A172 (cell line): ENCODE measurements at places on chromosomes 3 and 15.

GRCh38 chr3:57530071-57530608 is 14.0 kb downstream of the DNAH12 start:
- no peak for DNase-seq

DNA sequence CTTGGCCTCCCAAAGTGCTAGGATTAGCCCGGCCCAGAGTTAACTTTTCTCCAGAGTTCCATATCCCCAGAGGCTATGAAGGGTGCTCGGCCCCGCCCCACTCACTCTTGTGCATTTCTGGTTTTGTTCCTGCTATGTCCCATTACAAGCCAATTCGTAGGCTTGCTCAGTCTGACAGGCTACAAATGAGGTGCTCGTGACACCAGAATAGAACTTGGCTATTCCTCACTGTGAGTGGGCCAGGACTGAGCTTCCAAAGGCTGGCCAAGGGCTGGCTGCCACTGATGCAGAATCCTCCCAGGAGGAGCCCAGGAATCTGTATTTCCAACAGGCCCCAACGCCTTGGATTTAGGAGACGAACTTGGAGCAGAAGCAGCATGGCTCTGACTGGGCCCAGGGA is 282.7 kb upstream of the C2CD4B start:
- no peak for DNase-seq

DNA sequence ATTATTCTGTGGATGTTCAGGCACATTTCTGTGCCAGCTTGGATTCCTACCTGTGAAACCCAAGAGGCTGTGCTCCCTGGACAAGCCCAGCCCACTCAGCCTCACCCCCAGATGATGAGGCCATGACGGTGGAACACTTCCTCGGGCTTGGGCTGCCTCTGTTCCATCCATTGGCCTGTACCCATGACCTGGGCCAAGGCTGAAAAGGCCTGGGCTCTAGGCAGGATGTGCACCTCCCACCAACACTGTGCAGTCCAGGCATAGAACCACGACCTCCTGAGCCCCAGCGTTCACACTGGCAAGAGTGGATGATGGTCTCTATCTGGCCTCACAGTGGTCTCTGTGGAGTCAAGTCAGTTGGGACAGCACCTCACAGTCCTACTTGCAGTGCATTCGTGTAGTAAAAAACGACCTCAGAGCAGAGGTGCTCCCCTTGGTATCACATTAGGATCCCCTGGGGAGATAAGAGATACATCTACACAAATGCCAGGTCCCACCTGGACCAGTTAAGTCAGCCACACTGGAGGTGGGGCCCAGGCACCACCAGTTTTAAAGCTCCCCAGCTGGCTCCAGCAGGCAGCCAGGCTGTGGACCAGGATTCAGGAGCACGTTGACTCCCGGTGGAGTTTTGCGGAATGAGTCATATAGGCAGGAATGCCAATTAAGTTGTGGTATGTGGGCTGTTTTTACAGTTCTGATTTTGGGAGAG is 39.0 kb upstream of the IGF1R start:
- DNase-seq, result peak; percentile 77

DNA sequence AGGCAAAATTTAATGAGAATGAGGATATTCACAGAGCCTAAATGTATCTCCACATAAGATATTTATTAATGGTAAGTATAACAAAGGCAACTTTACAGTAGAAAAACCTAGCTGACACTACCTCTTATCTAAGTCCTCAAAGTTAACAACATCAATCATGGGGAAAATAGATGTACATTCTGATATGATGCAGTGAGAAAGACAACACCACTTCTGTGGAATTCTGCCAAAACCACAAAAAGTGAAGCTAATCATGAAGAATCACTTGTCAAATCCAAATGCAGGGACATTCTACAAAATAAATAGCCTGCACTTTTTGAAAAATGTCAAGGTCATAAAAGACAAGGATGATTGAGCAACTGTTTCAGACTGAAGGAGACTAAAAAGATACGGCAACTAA is 27.5 kb upstream of the EOMES start:
- peak; percentile 36 for DNase-seq

GRCh38 chr15:41018534-41018933 is 65.3 kb downstream of the CHAC1 start:
- no peak for DNase-seq

GRCh38 chr3:37511463-37511920 is 337.1 kb upstream of the LRRFIP2 start:
- DNase-seq, result no peak

- no peak for DNase-seq
These were observed 82.6 kb downstream of the TRANK1 start for GRCh38 chr3:36862076-36862755.

GRCh38 chr3:111859061-111859973 is at the start of gene PHLDB2:
PHLDB2 (plus strand) TSS chr3:111859265; CDS start chr3:111884078, 24,813 bp downstream.
- peak; percentile 61 for DNase-seq

GRCh38 chr3:12957824-12958792 is 115.1 kb downstream of the IQSEC1 start:
- no peak for DNase-seq

- DNase-seq, result no peak
These were observed 4.0 kb downstream of the TLE3 start for GRCh38 chr15:70093481-70094319.

DNA sequence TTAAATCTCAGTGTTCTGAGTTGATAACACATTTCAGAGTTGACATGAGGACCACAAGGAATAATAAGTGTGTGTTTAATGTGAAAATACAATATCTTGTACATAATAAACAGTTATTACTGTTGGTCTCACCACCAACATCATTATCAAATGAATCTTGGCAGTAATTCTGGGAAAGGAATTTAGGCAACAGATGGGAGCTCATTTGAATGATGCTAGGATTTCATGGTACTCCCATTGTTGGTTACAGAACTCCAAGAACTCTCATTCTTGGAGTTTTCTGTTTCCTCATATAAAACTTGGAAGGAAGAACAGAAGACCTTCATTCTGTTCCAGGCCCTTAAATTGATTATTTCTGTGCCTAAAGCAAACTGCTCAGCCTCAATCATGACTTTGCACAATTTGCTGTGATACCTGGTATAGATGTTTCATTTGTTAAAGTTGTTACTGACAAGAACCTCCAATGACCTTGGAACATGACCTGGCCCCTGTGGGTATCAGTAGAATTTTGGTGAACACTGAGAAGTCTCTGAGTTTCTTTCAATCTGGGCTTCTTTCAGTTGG is 385.8 kb downstream of the LPP start:
- DNase-seq, result no peak

GRCh38 chr3:134274571-134274970 is 23.9 kb upstream of the RYK start:
- no peak for DNase-seq

GRCh38 chr3:140761076-140761639 is 83.3 kb downstream of the TRIM42 start:
- DNase-seq, result no peak

GRCh38 chr15:89656116-89656815 is 999 bp upstream of the KIF7 start:
- DNase-seq, result peak; percentile 57

- no peak for DNase-seq
These were observed 81.9 kb upstream of the ADPGK start for GRCh38 chr15:72865486-72865885.

DNA sequence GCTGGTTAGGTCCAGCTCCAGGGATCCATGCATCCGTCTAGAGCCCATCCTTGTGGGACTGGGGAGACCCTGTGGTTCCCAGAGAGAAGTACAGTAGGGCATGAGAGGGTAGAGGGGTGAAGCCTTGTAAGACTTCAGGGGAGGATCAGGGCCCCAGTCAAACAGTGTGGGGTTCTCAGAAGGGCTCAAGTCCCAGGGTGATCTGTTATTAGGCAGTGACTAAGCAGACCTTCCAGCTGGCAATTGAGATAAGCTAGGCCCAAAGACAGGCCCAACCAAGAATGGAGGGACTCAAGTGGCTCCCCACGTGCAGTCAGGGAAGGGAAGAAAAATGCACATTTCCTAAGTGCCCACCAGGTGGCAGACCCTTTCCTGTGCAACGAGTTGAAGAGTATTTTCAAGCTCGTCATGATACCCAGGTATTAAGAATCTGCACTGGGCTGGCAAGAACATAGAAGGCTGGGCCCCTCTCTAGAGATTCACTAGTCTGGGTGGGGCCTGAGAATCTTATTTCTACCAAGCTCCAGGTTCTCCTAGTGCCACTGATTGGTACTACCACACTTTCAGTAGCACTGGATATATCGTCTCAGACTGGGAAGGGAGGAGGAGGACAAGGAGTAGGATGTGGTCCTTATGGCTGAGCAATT is 240.8 kb downstream of the NR1D2 start:
- peak; percentile 72 for DNase-seq

- no peak for DNase-seq
These were observed 55.7 kb downstream of the IQSEC1 start for GRCh38 chr3:13017361-13018042.

- DNase-seq, result no peak
These were observed 75.4 kb upstream of the PLXNA1 start for GRCh38 chr3:126907557-126907956.

DNA sequence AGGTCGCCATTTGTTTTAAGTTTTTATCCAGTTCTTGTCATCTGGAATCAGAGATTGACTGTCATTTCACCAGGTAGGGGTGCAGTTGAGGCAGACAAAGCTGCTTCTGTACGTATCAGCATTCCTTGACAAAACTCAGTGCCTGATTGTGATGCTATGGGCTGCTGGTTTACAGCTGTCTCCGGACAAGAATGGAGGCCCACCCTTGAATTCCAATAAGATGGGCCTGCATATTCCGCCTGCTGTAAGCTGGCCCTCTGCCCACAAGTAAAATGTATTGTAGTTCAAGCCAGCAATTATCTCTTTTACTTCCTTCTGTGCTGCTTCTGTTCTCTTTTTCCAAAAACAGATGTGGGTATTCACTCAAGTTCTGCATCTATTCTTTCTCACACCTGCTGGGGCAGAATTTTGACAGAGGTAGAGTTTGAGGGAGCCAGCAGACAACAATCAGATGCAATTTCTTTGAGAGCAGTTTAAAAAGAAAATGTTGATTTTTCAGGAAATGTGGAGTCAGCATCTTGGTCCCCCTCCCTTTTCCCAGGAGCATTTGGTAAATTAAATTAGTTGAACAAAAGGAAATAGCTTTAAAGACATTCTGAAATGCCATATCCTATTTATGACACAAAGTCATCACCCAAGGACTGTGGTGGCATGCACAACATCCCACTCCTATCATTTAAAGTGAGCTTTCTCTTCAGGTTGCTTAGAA is 53.5 kb downstream of the IQCH start:
- no peak for DNase-seq

DNA sequence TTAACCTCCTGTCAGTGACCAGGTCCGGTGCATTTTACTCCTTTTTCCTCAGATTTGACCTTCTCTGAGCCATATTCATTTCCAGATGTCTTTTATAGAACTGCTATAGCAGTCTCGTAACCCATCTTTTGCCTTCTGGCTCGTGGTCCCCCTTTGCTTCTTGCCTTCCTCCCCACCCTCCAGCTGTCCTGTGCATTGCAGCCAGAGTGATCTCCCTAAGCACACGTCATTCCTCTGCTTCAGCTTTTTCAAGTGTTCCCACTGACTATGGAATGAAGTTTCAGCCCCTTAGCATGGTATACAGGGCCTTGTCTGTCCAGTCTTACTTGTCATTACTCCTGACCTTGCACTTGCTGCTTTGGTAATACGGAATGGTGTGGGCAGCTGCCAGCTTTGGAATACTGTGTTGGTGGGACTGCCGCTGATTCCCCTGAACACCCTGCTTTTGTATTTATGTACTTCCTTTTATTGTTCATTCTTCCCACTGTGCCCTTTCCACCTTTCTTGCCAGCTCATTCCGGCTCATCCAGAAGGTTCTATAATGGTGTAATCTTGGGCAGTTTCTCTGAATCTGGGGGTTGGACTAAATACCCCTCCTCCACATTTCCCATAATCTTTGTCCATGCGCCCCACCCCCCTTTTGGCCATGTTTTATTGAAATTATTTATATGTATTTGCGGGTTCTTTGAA is 38.9 kb downstream of the SLC25A26 start:
- DNase-seq, result no peak

GRCh38 chr15:83248151-83249029 is 36.1 kb downstream of the BNC1 start:
- peak; percentile 60 for DNase-seq

- no peak for DNase-seq
These were observed 61.6 kb upstream of the CTDSPL start for GRCh38 chr3:37800022-37800551.
